ENCODE measurements at places on chromosomes 12 and 14.

DNA sequence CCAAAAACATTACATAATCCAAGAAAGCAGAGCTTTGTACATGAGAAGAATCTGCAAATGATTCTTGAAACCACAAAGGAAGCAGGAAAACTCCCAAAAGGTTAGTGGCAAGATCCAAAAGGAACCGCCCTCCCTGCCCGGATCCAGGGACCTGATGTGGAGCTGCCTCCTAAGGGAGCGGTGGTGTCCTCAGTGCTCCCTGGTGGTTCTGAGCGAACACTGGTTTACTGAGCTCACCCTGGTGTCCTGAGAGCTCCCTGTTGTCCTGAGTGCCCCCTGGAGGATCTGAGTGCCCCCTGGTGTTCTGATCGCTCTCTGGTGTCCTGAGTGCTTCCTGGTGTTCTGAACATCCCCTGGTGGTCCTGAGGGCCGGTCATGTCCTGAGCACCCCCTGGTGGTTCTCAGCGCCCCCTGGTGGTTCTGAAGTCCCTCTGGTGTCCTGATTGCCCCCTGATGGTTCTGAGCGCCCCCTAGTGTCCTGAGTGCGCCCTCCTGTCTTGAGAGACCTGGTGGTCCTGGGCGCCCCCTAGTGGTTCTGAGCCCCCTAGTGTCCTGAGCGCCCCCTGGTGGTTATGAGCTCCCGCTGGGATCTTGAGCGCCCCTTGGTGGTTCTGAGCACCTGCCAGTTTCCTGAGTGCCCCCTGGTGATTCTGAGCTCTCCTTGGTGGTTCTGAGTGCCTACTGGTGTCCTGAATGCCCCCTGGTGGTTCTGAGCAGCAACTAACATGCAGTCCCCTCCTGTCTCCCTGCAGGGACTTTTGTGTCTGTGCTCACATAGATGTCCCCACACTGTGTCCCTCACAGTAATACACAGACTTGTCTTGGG, 891.1 kb downstream of the TMEM121 start:
- DNase-seq: peak; percentile 72

DNA sequence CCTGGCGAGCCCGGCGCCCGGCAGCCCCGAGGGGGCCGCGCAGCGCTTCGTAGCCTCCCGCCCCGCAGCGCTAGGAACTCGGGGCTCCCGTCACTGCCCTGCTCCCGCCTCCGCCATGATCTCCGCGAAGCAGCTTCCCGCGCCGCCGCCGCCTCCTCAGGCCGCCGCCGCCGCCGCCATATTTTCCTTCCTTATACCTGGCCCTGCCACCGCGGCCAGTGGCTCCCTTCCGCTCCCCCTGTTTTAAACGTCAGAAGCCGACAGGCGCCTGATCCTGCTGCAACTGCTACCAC, 286 bp downstream of the PPP4R3A start:
- DNase-seq: no peak

- DNase-seq: no peak
Observed at GRCh38 chr12:53944907-53945847, 6.5 kb downstream of the HOXC13 start.

DNA sequence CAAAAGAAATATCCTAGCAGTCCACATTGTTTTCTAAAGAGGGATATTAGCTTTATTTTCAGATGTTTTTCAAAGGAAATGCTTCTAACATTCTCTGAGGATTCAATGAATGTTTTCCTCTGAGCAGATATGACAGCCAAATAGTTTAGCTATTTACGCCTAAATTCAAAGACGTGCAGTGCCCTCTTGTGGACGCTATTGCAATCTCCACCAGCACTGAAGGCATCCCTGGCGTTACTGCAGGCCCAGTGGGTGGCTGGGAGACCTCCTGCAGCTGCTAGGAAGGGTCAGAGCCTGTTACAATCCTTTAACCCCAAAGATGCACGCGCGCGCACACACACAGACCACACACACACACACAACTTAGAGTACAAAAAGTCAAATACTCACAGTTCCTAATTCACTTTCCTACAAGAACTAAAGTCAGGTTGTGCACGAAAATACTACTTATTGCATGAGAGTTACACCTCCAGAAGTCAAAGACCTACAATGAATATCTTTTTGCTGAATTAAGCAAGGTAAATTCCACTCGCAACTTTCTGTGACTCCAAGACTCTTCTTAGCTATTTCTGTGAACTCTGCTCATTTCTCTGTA, 589.3 kb upstream of the TMEM132C start:
- peak; percentile 46 for DNase-seq

GRCh38 chr12:131056626-131057025, 102.9 kb downstream of the ADGRD1 start:
- DNase-seq: no peak

- no peak for DNase-seq
Observed at GRCh38 chr14:90985601-90986242, 74.7 kb downstream of the RPS6KA5 start.

- no peak for DNase-seq
Observed at GRCh38 chr12:46365951-46366379, 6.6 kb downstream of the SLC38A2 start.

DNA sequence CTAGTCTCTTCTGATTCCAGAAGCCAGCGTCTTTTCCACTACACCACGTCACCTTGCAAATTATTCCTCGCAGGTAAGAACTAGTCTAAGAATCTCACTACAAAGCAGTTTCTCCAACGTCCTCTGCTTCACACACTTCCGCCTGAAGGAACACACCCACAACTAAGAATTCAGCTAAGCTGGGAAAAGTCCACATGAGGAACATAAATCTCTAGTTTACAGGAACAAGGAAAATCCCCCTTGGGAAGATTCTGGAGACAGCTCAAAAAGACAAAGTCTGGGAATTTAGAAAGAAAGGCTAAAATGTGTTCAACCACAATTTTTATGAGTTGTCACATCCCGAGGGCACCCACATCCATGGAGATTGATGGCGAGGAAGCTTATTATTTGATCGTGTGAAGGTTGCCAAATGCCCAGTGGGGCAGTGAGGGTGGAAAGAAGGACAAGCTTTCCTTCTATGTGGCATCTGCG, 780.2 kb upstream of the TBX3 start:
- no peak for DNase-seq

DNA sequence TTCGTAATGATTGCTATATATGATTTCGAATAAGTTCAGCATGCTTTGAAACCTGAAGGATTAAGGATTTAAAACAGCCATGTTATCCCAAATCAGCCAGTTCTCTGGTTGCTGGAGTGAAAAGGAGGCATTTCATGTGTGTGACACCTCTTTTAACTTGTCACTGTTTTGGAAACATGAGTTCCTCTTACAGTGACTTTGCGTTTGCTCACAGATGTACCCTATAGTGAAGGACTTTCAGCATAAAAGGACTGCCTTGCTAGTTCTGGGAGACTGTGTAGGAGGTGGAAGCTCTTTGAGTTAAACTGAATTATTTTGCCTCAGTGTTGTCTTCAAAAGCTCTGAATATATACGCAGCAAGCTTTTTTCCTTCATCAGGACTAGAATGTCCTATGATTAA, 7.6 kb downstream of the RNASE11 start:
- DNase-seq: no peak

DNA sequence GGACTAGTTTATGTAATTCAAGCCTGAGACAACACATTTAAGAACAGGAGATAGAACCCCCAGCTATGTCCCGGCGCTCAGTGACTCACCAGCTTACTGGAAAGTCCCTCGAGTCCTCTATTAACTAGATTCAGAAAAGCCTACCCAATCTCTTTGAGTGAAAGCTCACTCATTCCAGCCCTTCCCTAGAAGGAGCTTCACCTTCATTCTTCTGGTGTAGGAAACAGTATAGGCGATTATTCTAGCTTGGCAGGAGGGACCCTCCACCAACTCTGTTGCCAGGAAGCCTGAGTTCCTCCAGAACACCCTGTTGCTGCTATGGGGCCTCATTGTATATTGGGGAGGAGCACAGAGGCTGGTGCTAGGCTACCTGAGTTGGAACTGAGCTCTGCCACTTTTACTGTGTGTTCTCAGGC, 57.2 kb upstream of the AEBP2 start:
- DNase-seq: peak; percentile 2

- peak; percentile 9 for DNase-seq
Observed at GRCh38 chr12:103540319-103540718, 44.6 kb upstream of the C12orf42 start.

DNA sequence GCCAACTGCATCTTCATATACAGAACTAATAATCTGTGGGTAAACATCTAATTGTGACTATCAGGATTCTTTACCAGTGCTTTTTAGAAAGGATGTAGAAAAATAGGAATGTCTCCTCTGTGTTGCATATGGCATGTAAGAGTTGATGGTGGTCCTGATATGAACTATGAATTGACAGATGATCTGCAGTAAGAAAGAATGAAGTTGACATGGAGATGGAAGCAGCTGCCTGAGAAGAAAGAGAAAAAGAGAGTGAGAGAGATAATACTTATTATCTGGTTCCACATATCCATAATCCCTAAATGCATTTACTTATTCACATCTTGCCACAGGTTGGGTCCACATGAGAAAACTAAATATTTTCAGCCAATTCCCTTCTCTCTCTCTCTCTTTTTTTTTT, 1022.9 kb downstream of the SLC6A15 start:
- no peak for DNase-seq

- DNase-seq: no peak
Observed at GRCh38 chr14:61174987-61175386, 106.2 kb downstream of the TMEM30B start.

GRCh38 chr12:12290206-12290605, 23.4 kb upstream of the LRP6 start:
- DNase-seq: no peak

DNA sequence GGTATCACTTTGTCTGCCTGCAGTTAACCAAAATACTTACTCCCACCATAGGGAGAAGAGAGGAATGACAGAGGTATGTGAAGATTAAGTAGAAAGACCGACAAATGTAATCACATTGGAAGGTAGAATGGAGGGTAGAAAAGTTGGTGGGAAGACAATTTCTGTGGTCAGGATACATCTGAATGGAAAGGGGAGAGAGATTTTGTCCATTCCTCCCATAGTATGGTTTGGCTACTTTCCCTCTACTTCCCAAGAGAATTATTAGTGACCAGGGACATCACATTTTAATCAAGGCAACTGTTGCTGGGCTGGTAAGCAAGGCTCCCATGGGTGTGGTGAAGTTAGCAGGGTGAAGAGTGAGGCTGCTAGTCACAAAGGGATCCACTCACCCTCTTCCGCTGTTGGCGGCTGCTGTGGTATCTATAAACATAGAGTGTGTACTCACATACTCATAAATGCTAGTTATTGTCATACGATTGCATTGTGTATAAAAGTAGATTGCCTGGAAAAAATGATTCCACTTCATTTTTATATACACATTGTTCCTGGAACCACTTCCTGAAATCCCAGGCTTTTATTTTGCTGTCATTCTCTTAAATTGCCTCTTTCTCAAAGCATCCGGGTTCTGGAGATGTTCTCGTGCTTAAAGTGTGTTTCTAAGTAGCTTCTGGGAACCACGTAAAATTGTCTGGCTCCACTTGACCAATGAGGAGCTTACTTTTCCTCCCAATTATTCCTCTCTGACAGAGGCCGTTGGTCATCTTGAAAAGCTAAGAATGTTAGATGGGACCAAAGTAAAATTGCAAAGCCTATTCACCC, 413.1 kb downstream of the ZFP36L1 start:
- no peak for DNase-seq

GRCh38 chr12:3160081-3160480, 82.9 kb downstream of the TSPAN9 start:
- no peak for DNase-seq

DNA sequence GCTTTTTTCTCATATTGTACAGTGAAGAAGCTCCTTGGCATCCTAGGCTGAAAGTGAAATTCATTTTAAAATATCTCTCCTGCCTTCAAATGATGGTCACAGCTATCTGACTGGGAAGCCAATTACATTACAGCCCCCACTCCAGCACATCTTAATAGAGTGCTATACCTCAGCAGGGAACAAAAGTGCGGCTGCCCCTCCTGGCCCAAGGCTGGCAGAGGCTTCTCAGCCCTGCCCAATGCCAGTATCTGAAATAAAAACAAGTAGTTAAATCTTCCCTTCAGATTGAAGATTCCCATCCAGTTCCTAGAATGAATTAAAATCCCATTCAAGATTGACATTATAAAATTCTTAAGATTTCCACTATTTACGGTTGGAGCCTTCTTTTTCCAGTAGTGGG, 54.9 kb upstream of the GNG2 start:
- no peak for DNase-seq

- no peak for DNase-seq
Observed at GRCh38 chr12:20486233-20486632, 117.9 kb downstream of the PDE3A start.

- no peak for DNase-seq
Observed at GRCh38 chr12:208813-209212, 5.1 kb downstream of the SLC6A12 start.

GRCh38 chr12:111150360-111150759, 218.5 kb downstream of the PHETA1 start:
- no peak for DNase-seq

DNA sequence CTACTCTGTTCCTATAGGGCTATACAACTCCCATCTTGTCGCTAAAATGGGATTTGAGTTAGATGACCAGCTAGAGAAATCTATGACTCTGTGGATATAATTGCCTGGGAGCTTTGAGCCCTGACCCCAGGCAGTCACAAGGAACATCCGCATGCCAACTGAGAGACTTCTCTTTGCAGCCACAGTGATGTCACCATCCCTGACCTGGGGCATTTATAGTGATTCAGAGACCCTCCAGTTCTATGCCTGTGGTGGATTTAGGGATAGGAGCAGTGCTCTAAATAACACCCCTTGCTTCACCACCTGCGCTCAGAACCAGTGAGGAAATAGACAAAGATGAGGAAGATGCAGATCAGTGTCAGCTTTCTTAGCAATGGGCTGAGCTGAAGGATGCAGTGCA, 86.2 kb downstream of the RIN3 start:
- no peak for DNase-seq

GRCh38 chr12:98977186-98977585, 332.1 kb downstream of the APAF1 start:
- no peak for DNase-seq

- DNase-seq: peak; percentile 83
Observed at GRCh38 chr14:53109105-53110041, 43.8 kb downstream of the DDHD1 start.

DNA sequence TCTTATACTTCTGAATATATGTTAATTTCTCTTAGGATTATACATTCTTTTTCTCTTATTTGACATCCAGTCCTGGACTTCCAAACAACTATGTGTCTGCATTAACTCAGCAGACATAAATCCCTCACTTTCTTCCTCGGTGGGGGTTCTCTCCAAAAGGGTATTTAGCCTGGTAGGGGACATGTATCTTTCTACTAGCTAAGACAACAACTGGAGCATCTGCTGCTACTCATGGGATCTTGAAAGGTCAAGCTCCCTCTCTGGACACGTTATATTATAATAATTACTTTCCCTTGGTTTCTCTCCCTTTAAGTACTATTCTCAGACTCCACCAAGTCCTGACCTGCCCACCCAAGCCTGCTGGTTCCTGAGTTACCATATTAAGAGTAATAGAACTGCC, 983.7 kb upstream of the FLRT2 start:
- no peak for DNase-seq

- peak; percentile 14 for DNase-seq
Observed at GRCh38 chr12:10562306-10562933, 51.0 kb downstream of the MAGOHB start.

All from hematopoietic multipotent progenitor cell (in vitro differentiated cells).